Fibroblast of skin of left quadriceps (primary cell): ENCODE measurements at places on chromosomes 7 and 10.

- no peak for DNase-seq
Measured at GRCh38 chr7:151000897-151001495, 10.2 kb downstream of the NOS3 start.

DNA sequence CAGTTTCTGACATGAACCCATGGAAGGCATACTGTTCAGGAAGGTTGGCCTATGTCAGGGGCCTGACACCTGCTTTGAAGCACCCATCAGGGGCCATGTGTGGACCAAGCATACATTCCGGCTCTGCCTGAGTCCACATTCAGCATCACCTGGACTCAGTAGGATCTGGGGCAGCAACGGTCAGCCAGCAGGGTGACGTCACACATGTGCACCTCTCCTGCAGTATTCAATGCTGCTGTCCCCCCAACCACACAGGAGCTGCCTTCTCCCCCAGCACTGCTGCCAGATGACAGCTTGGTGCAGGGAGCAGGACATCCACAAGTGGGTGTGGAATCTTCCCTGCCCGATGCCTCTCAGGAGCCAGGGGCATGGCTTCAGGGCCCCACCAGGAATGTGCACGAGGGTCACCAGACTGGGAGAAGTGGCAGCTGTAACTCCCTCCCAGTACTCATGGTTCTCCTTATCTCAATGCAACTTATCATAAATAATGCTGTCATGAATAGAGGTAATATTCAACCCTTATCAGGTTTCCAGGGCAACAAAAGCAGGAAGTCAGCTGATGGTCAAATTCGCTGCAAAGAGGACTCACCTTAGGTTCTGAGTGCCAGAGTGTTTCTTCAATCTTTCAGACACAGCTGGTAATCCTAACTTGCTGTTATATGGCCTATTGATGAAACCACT, 292.9 kb downstream of the PAXIP1 start:
- no peak for DNase-seq

DNA sequence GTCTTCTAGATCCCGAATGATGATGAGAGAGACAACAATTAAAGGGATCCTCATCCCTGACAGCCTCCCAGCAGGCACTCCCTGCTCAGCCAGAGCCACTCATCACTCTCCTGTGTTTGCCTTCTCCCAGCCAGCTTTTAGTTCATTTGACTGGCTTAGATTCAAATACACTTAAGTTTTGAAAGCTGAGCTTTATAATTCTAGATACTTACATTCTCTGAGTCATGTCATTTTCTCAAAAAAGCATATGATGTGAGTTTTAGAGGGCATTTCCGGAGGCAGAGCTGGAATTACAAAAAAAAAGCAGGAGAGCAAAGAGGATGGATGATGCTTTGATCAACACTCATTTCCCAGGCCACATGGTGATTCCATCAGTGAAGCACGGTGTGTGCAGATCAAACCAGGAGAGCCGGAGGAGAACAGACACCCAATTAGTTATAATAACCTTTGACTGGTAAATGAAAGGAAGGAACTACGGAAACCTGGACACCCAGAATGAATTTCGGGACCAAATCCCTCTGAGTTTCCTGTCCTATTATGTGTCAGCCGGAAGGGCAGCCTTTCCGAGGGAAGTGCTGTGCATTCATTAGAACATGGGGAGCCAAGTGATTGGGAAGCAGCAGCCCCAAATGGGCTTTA, 81.5 kb upstream of the HPS1 start:
- peak; percentile 40 for DNase-seq

DNA sequence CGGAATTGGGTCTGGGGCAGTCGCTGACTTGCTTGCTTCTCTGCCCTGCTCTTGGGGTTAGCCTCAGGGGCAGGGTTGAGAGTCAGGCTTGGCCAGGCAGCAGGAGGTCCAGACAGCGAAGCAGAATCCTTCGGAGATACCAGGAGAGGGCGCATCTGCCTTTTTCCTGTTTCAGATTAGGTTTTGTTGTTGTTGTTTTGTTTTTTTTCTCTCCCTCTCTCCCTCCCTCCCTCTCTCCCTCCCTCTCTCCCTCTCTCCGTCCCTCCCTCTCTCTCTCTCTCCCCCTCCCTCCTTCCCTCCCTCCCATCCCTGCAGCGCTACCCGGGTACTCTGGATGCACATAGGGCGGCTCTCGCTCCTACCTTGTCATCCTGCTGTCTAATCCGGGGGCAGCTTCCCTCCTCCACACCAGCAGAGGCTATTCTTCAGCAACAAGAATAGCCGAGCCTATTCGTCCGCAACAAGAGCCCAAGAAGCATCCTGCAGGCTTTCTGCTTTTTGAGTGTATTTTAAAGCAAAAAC, 758 bp upstream of the OPTN start:
- no peak for DNase-seq

DNA sequence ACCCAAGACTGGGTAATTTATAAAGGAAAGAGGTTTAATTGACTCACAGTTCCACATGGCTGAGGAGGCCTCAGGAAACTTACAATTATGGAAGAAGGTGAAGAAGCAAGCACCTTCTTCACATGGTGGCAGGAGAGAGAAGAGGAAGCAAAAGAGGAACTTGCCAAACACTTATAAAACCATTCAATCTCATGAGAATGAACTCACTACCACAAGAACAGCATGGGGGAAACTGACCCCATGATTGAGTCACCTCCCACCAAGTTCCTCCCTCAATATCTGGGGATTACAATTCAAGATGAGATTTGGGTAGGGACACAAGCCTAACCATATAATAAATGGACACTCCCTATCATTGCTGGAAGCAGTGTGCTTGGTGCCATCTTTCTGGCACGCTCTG, 506.3 kb downstream of the CALN1 start:
- no peak for DNase-seq

DNA sequence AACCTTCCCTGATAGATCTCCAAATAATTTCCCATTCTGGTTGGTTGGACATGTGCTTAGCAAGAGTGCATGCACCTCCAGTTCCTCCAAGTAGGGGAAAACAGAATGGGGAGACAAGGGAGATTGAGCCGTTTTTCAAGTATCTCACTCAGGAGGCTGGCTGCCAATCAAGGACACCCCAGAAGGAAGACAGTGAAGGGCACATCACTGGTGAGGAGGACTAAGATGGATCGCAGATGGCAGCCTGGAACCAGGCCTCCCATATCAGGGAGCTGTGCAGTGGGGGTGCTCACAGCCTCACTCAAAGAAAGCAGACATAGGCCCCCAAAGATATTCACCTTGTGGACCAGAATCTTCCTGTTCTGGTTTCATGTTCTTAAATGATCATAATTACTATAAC, 31.2 kb downstream of the PTPRZ1 start:
- DNase-seq: no peak

DNA sequence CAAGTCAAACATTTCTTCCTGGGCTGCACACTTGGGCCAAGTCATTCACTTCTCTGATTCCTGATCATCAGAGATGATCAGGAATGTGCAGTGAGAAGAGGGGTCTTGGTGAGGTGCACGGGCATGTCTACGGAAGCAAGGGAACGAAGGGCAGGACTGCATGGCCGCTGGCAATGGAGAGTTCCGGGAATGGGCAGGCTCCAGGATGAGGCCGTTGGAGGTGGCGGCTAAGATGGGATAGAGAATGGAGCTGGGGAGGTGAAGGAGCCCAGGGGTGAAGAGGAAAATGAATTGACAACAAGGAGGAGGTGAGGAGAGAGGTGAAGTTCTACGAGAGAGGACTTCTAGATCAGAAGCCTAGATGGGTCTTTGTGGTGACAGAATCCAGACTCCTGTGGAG, 260.0 kb downstream of the GRID1 start:
- no peak for DNase-seq

- DNase-seq: peak; percentile 17
Measured at GRCh38 chr10:24208661-24209431, at the start of gene KIAA1217. Gene KIAA1217, plus strand, starts transcription at chr10:24209138. Its CDS starts 56 bp downstream, at chr10:24209194.

DNA sequence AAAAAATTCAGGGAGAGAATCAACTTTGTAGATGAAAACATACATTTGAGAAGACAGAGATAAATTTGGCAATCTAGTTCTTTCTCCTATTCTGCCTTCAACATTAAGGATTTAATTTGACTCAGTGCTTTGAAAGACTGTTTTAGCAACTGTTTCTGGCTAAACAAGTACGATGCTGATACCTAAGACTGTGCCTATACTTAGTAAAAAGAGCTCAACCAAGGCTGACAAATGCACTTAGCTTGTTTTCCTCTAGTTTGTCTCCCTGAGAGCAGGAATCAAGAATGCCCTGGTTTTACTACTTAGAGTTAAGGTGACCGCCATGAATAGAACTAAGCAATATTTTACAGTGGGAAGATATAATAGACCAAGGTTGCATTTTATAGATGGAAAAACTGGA, 49.5 kb downstream of the NRP1 start:
- DNase-seq: no peak

DNA sequence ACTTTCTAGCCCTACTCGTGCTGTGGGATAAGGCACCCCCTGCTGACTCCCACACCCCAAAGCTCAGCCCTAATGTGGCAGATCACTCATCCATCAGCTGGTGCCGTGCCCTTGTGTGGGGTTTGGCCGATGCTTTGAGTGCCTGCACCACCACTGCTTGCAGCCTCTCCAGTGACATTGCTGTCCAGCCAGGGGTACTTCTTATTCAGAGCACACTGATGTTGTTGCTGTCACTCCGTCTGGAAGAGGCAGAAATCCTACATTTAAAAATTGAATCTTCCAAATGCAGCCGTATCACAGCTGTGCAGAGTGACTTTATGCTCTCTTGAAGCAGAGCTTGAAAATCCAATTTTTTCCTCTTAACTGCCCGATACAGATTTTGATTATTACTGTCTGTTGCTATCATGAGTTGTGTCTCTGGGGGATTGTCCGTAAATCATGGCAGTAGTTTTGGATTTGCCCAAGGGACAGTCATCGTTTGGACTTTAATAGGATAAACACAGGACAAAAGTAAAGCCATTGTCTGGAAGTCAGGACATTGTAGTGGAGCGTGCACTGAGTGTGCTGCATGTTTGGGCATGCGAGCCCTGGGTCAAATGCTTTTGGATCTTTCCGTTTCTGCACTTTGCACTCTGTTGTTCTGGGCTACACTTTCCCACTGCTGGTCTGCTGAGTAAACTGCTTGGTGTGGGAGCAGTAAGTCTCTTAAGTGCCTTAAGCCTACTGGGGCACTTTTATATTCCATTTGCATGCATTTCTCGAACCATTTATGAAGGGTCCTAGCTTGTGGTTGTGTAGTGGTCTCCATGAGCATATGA, 128.2 kb downstream of the DOCK1 start:
- DNase-seq: no peak

DNA sequence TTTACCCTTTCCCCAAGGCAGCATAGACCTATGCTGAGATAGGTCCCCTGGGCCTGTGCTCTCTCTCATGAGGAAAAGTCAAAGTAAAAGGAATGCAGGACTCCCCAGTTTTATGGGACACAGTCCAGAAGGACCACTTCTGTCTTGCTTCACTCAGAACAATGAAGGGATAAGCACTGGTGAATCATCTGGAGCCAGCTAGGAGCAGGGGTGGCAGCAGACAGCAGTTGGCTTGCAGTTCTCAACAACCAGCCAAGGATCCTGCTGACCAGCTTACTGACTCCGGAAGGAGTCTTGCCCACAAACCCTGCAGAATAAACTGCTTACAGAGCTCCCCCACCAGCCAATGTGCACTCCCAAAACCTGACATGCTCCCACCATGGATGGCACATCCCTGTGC, 152.1 kb upstream of the GHITM start:
- DNase-seq: no peak

GRCh38 chr10:66931949-66932343, 6.1 kb downstream of the LRRTM3 start:
- no peak for DNase-seq

- DNase-seq: no peak
Measured at GRCh38 chr10:34954142-34954541, 136.0 kb downstream of the CUL2 start.

DNA sequence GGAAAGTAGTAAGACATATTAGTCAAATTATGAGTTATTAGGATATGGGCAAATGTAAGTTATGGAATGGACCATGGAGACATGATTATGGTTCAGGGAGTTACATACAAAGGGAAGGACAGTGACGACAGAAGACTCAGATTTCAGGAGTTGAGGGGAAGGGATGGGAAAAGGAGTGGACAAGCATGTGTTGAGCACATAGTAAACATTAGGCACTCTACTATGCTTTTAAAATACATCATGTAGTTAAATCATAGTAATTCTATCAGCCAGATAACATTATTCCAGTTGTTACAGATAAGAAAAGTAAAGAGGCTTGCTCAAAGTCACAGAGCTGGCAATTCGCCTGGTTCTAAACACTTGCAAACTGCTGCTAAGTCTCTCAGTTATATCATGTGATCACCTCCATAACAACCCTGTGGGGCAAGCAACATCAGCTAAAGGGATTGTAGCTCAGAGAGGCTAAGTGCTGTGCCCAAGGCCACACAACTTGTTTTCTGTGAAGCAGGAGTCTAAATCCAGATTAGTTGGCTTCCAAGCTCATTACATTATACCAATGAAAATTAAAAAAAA, 115.2 kb upstream of the MDFIC start:
- no peak for DNase-seq

- no peak for DNase-seq
Measured at GRCh38 chr7:4769761-4770160, 5.7 kb upstream of the AP5Z1 start.

- DNase-seq: no peak
Measured at GRCh38 chr7:155343661-155344121, 46.0 kb downstream of the INSIG1 start.

GRCh38 chr10:13860886-13861285, 274.1 kb downstream of the PRPF18 start:
- DNase-seq: no peak

DNA sequence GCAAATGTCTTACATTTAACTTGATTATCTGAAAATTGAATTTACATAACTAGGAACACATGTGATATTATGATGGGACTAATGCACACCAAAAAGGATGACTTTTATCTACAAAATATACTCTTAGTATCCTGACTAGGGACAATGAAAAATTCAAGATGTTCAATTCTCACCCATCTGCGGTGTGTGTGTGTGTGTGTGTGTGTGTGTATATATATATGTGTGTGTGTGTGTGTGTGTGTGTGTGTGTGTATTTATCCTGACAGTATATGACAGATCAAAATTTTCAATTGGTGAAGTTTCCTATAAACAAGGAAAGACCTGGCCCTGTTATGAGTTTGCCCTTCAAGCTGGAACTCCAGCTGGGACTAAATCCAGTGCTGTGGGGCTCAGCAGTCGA, 40.3 kb upstream of the MET start:
- no peak for DNase-seq

DNA sequence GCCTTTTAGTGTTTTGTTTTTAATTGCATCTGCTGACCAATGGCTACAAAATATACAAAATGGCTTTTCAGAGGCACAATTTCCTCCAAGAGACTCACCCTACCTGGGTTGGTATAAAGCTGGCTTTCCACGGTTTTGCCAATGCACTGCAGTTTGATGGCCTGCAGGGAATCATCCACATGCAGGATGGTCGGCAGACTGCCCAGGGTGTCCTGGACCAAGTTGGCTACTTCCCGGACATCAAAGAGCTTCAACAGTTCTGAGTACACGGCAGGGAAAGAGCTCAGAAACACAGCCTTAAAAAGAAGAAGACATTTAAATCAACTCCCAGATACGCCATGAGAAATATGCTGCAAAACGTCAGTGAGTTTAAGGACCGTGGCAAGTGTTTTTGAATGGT, 301.0 kb upstream of the IMMP2L start:
- DNase-seq: no peak

GRCh38 chr7:131602304-131602993, 46.0 kb upstream of the PODXL start:
- no peak for DNase-seq
